Frontal cortex (tissue), 4 donors: ENCODE measurements at places on chromosomes 16 and 17. TPM values are rescaled to one million over a fixed set of nuclear protein-coding genes. Genes with fewer than 3 reads are reported as not detected.

Gene CDR2L
- total RNA-seq: 3.3 TPM

Gene FAM20A
- total RNA-seq: 2.4 TPM

GRCh38 chr16:55811811-55812210, 21.1 kb downstream of the CES1 start:
- no peak for DNase-seq

- no peak for DNase-seq
Observed at GRCh38 chr16:74500907-74501306, 79.6 kb upstream of the CLEC18B start.

Gene KRTAP3-1
- total RNA-seq: not detected

GRCh38 chr16:53433509-53433908, 762 bp upstream of the RBL2 start:
- no peak for DNase-seq

Gene DNAAF8
- 1.2 TPM for total RNA-seq

GRCh38 chr17:64786337-64786736, 124.2 kb upstream of the SMURF2 start:
- DNase-seq: no peak

DNA sequence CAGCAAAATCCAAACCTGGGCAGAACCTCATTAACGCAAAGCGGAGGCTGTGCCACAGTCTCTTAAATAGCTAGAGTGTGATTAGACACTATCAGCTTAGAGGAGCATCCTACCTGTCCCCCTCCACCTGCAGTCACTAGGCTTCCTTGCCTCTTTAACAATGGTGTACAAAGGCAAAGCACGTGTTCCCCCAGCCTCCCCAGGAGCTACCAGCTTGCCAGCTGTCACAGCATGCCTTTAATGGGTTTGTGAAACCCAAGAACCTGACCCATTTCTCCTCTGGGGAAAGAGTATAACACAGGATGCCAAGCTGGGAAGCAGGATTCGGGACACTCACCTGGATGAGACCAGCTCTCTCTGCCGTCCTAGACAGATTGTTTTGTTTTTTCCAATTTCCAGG, 37.2 kb upstream of the TBX2 start:
- DNase-seq: no peak

DNA sequence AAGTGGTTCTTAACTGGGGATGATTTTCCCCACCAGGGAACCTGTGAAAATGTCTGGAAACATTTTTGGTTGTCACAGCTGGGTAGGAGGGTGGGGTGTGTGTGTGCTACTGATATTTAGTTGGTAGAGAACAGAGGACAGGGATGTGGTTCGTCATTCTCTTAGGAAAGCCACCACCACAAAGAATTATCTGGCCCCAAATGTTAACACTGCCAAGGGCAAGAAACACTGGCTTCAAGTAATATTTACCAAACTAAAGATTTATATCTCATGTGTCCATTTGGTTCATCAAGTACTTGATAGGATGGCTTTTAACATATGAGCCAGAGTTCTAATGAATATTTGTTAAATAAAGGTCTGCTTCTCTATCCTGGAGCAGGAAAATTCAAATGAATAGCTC, 19.5 kb downstream of the MPHOSPH6 start:
- DNase-seq: no peak

Gene ASGR2
- total RNA-seq: not detected

DNA sequence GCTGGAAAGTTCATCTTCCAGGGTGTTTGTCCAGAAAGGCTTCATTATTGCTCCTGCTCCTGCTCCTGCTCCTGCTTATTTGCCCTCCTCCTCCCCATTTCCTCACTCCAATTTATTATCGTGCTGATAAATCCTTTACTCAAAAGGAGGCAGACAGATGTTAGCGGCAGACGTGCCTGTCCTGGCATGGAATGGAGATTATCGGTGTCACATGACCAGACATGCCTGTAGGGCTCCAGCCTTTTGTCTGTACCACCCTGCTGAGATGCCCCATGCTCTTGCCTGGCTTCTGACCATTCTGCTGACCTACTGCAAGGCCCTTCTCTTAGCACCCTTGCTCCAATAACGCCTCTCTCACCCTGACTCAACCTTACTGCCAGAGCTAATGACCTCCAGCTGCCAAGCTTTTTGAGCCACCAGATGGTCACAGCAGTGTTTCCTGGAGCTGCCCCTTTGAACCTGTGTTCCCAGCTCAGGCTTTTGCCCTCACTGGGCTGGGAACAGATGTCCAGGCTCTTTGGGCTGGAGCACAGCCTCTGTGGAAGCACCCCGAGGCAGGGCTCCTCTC, 12.8 kb downstream of the DNAH9 start:
- DNase-seq: no peak

Gene MEIOC
- total RNA-seq: 0.41 TPM

Gene ZNF830
- 22.8 TPM for total RNA-seq

GRCh38 chr17:77465358-77466041, 324.7 kb downstream of the SEC14L1 start:
- DNase-seq: no peak

DNA sequence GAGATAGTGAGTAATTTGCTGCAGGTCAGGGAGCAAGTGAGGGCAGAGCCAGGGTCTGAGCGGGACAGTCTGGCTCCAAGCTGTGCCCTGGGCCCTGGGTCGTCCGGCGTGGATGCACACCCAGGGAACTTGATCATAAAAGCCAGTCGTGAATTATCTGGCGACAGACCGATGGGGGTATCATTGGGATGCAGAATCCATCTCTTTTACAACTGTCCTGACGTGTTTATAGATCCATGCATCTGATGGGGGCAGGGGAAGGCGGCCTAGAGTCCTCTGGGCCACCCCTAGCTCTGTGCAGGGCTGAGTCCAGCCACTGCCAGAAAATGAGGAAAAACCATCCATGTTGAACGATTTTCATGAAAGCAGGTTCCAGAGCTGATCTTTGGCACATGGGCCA, 332.8 kb downstream of the C16orf95 start:
- no peak for DNase-seq

GRCh38 chr16:70735141-70735979, 49.5 kb upstream of the MTSS2 start:
- DNase-seq: no peak

- no peak for DNase-seq
Observed at GRCh38 chr16:72197545-72197944, 25.6 kb upstream of the PMFBP1 start.

DNA sequence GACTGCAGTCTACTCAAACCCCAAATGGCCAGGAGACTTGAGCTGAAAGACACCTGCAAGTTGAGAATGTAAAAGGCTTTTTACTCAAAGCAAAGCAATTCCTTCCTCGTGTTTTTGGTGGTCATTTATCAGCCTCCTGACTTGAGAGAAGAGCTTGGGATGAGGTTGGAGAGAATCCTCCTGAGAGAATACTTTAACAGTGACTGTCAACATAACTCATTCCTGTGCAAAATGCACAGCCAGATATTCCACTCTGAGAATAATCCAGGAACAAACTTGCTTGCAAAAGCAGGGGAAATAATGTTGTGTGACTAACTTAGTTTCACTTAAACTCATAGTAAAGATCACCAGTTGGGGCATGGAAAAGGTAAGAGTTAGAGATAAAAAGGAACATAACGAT, 53.4 kb downstream of the SNTB2 start:
- DNase-seq: no peak

DNA sequence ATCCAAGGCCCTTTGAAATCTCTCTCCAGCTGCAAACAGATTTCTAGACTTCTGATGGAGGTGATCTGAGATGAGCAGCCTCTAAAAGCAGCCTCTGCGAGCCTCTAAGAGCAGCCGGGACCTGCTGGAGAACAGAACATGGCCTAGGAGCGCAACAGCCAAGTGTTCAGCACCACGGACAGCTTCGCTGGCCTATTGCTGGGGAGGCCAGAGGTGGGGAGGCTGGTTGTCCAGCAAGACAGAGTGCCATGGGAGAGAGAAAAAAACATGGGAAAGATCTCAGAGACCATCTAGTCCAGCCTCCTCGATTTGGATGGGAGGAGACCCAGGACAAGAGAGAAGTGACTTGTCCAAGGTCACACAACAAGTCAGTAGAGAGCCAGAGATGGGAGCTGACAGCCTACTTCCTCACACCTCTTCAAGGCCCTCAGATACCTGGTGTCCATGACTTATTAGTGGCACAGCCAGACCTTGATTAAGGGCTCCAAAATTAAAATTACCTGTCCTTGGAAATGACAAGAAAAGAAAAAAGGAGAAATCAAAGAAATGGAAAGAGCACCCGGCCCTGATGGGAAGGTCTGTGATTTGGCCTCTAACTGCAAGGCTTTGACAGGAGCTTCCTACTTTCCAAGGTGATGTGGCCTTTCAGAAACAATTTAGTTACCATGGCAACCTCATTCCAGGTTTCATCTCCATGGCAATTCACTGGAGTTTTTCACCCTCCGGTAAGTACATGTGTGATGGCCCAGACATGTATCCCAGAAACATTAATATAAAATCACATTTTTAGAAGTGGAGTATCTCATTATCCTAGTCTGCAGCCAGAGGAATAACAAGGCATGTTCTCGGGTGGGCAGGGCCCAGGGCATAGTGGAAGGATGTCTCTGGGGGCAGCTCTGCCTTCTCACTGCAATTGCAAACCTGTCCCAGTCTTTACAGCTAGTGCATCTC, 14.5 kb downstream of the RPRML start:
- DNase-seq: no peak

DNA sequence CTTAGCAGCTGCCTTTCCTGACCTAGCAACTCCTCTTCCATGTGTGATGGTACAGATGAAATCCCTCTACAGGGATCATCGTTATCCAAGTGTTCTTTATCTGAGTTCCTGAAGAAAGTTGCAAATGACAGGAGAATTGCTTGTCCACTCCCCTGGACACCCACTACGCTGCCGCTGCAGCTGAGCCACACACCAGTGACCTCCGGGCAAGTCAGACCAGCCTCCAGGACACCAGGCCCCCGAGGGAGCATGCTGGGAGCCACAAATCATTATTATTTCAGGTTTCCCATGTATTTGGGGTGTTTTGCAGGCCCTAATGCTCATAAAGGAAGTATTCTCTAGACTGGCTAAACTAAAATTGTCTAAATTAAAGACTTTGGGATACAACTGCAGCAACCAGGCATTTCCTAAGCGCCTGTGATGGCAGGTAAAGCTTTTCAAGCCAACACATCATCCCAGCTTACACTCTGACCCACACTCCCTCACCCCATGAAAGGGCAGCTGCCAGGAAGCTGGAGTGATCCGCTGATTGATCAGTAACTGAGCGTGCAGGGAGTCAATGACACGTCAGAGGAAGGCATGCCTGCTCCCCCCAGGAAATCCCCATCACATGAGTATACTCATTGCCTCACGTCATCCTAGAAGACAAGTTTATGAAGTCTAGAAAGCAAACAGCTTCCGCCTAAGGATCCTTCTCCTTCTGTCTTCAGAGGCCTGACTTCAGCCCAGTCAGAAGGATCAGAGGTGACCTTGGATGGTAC, 14.4 kb downstream of the FA2H start:
- DNase-seq: no peak

- peak; percentile 66 for DNase-seq
Observed at GRCh38 chr16:89374393-89374960, 115.9 kb downstream of the ANKRD11 start.

Gene TBC1D28
- under 0.01 TPM for total RNA-seq

DNA sequence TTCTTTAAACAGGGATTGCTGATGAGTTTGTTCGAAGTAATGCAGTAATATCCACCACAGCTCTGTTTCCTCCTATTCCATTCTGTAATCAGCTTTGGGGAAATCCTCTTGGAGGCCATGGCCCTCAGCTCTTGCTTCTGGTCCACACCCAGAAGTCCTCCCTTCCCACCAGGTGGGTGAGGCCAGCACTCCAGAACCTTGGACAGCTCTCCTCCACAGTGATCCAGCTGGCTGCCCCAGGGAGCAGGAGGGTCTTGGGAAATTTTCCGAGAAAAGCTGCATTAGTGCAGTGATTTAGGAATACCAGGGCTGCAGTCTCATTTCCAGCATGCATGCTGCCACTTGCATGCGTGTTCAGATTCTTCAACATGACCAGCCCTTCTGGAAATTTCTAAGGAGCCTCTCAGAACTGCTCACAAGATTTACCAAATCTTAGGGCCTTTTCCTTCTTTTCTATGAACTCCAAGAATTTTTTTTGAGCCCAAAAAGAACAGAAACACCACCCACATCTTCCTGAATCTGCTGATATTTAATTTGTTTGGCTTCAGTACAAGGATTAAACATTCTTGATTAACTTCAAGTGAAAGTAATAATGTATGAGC, 4.2 kb downstream of the SMPD3 start:
- no peak for DNase-seq

DNA sequence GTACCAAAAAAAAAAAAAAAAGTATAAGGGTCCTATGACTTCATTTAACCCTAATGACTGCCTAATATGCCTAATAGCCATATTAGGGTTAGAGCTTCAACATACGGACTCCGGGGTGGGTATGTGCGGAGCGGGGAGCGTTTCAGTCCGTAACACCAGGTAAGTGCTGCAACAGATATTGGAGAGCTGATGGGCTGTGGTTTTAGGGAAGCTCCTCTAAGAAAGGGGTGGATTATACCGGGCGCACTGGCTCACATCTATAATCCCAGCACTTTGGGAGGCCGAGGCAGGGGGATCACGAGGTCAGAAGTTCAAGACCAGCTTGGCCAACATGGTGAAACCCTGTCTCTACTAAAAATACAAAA, 1.9 kb upstream of the ZC3H7A start:
- DNase-seq: no peak

DNA sequence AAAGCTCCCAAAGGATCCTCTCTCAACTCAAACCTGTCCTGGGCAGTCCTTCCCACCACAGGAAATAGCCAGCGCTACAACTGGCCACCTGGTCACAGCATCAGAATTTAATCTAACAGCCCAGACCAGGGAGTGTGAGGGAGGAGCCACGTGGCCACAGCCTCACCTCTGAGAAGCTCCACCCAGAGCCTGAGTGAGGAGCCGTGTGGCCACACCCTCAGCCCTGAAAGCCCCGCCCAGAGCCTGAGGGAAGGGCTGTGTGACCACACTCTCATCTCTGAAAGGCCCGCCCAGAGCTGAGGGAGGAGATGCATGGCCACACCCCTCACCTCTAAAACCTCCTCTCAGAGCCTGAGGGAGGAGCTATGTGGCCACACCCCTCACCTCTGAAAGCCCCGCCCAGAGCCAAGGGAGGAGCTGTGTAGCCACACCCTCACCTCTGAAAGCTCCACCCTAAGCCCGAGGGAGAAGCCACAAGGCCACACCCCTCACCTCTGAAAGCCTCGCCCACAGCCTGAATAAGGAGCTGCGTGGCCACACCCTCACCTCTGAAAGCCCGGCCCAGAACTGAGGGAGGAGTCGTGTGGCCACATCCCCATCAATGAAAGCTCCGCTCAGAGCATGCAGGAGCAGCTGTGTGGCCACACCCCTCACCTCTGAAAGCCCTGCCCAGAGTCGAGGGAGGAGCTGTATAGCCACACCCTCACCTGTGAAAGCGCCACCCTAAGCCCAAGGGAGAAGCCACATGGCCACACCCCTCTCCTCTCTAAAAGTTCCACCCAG, 28.6 kb downstream of the SLC38A8 start:
- no peak for DNase-seq

DNA sequence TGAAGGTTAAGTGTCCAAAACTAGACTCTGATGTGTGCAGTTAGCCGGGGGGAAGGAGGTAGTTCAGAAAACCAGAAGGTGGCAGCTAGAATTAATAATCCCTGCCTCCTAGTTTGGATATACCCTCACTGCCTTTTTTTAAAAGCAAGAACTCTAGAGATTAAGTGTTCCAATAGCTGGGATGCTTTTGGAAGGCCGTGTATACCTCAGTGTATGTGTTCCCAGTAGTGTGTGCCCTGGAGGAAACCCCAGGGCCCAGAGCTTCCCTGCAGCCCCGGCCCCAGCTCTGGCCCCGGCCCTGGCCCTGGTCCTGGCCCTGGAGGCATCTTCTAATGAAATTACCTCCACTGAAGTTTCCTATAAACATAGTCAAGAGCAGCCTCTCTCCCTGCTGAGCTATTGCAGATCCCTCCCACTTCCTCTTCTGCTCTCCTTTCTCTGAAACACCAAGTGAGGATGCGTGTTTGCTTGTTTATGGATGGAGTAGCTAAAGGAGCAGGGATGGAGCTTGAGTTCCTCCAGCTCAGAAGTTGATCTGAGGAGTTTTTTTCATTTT, 130.7 kb downstream of the PRKCA start:
- no peak for DNase-seq
